ENCODE measurements at places on chromosomes 3 and 15.

DNA sequence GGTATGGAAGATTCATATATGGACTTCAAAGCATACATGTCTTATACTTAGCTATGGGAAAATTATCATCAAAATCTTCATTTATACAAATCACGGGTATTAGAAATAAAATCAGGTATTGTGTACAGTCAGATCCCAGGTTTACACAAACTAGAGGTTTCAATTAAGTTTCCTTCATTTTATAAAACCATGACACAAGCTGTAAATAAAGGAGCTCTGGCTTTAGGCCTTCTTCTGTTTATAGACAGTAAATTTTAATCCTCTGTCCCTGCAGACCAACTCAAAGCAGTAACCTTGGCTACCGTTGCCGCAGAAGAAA lies 68.8 kb upstream of the CHD2 start:
- no peaks in the 10 kb centered on the region for H3K36me3 ChIP-seq
- peak overlapping the region; percentile 78 for H3K27ac ChIP-seq
- peaks cover 28% of the 10 kb centered on the region for H3K4me1 ChIP-seq
- peak overlapping the region; percentile 45 for H3K4me3 ChIP-seq
- no peak for DNase-seq

DNA sequence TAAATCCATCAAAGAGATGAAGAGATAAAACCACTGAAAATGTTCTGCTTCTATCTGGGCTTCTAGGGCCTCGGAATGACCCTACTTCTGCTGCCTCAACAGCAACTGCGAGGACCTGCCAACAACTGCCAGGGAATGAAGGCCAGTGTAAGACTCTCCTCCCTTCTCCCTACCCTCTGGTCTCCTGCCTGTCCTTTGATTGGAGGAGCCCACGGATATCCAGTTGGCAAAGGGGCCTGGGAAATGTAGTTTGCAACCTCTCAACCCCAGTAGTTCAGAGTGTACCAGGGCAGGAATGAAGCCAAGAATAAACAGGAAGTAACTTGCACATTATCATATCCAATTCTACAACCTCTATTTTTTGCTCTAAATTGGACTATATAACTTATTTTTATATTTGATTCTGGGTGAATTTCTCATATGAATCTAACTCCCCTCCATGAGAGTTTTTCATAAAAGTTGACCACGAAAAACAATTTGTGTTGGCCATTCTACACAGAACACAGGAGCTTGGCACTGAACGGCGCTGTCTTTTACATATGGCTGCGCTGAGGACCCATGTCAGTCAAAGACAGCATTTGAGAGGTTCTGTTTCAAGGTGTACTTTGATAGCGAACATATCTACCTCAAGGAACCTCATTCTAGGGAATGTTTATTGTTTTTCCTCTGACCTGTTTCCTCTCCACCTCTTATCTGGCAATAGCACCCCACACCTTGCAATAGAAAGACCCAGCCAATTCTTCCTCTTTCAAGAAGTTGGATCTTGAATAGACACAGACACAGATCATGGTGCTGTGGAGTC lies 91.1 kb upstream of the RNF7 start:
- no peaks in the 10 kb centered on the region for H3K4me1 ChIP-seq
- H3K4me3 ChIP-seq = no peak overlapping the region
- H3K27ac ChIP-seq = no peak overlapping the region
- no peaks in the 10 kb centered on the region for H3K27me3 ChIP-seq

GRCh38 chr3:134911586-134912548 lies 116.8 kb downstream of the EPHB1 start:
- H3K4me3 ChIP-seq = no peak overlapping the region
- H3K27me3 ChIP-seq = no peaks in the 10 kb centered on the region
- H3K4me1 ChIP-seq = no peaks in the 10 kb centered on the region
- no peaks in the 10 kb centered on the region for H3K36me3 ChIP-seq

- peaks cover 16% of the 10 kb centered on the region for H3K36me3 ChIP-seq
- H3K27ac ChIP-seq = no peak overlapping the region
- peaks cover 8% of the 10 kb centered on the region for H3K4me1 ChIP-seq
- no peaks in the 10 kb centered on the region for H3K27me3 ChIP-seq
These were observed 11.3 kb downstream of the GTF2E1 start for GRCh38 chr3:120753810-120754209.

- H3K27me3 ChIP-seq = no peaks in the 10 kb centered on the region
- DNase-seq = no peak
- H3K4me3 ChIP-seq = no peak overlapping the region
- H3K4me1 ChIP-seq = no peaks in the 10 kb centered on the region
- no peak overlapping the region for H3K27ac ChIP-seq
These were observed 54.2 kb upstream of the RBMS3 start for GRCh38 chr3:29226706-29227105.

- H3K36me3 ChIP-seq = no peaks in the 10 kb centered on the region
- DNase-seq = no peak
- peaks cover 20% of the 10 kb centered on the region for H3K27me3 ChIP-seq
- H3K4me3 ChIP-seq = no peak overlapping the region
- H3K4me1 ChIP-seq = peaks cover 18% of the 10 kb centered on the region
These were observed 116.8 kb downstream of the LMLN start for GRCh38 chr3:198076722-198077308.

GRCh38 chr15:93028632-93029213 lies 60.3 kb downstream of the RGMA start:
- no peaks in the 10 kb centered on the region for H3K27me3 ChIP-seq
- H3K4me3 ChIP-seq = no peak overlapping the region
- peaks cover 16% of the 10 kb centered on the region for H3K36me3 ChIP-seq
- peak overlapping the region; percentile 95 for H3K27ac ChIP-seq
- DNase-seq = peak; percentile 95

DNA sequence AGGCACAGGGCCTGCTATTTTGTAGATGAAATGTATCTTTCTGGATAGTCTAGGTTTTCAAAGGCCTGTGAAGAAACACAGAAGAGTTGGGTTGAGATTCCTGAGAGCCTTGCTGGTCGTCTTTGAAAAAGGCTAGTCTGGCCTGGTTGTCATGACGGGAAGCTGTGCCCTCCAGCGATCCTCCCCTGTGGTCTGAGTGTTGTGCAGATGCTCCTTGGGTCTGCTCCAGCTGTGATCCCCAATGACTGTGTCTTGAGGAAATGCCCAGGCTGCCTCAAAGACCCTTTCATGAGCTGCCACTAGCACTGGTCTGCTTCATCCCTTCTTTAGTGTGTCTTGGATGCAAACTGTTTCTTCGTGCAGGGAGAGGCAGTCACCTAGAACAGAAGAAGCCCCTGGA lies 111.0 kb upstream of the SYNPR start:
- H3K27ac ChIP-seq = no peak overlapping the region
- H3K27me3 ChIP-seq = no peaks in the 10 kb centered on the region
- no peak overlapping the region for H3K4me3 ChIP-seq
- H3K36me3 ChIP-seq = no peaks in the 10 kb centered on the region
- H3K4me1 ChIP-seq = no peaks in the 10 kb centered on the region

- no peak for DNase-seq
- H3K4me1 ChIP-seq = no peaks in the 10 kb centered on the region
- H3K4me3 ChIP-seq = no peak overlapping the region
- H3K36me3 ChIP-seq = no peaks in the 10 kb centered on the region
- no peak overlapping the region for H3K27ac ChIP-seq
These were observed 56.4 kb upstream of the SLC24A5 start for GRCh38 chr15:48064421-48064820.

GRCh38 chr3:76383781-76384180 lies 598.4 kb upstream of the ZNF717 start:
- no peaks in the 10 kb centered on the region for H3K4me1 ChIP-seq
- no peak for DNase-seq
- no peaks in the 10 kb centered on the region for H3K36me3 ChIP-seq
- H3K27me3 ChIP-seq = no peaks in the 10 kb centered on the region

DNA sequence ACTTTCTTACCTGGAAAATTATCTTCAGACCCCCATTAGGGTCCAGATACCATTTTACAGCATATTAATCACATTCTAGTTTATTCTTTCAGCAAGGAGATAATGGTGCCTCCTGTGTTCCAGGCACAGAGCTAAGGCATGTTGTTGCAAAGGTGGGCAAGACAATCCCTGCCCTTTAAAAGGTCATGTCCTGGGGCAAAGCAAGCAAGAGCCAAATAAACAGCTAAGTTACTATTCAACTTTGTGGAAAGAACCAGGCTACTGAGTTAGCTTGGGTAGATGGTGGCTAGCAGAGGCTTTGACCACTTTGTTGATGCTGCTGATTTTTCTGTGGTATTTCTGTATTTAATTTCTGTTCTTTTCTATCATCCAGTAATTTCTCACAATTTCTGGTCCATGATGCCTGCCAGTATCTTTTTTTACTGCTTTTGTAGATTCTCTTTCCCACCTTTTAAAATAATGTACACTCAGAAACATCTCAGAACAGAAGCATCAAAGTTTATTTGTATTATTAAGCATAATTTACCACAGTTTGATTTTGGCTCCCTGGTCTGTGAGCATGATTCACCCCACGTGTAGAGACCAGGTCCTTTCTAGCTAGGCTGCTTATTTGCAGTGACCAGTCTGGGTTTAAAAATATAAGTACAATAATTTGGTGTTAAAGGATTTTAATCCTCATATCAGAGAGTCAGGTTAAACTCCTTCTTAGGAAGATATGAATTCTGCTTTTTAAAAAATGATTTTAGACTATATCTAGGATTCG lies 71.5 kb downstream of the LRRC28 start:
- H3K27me3 ChIP-seq = no peaks in the 10 kb centered on the region
- H3K4me1 ChIP-seq = no peaks in the 10 kb centered on the region
- DNase-seq = no peak
- no peak overlapping the region for H3K27ac ChIP-seq
- no peaks in the 10 kb centered on the region for H3K36me3 ChIP-seq

- DNase-seq = peak; percentile 21
- H3K36me3 ChIP-seq = no peaks in the 10 kb centered on the region
- no peaks in the 10 kb centered on the region for H3K27me3 ChIP-seq
- peaks cover 18% of the 10 kb centered on the region for H3K4me1 ChIP-seq
- no peak overlapping the region for H3K27ac ChIP-seq
These were observed 51.8 kb upstream of the DGKG start for GRCh38 chr3:186413615-186414415.

- no peak overlapping the region for H3K4me3 ChIP-seq
- H3K27me3 ChIP-seq = no peaks in the 10 kb centered on the region
- H3K27ac ChIP-seq = peak overlapping the region; percentile 48
- no peak for DNase-seq
- peaks cover 76% of the 10 kb centered on the region for H3K4me1 ChIP-seq
These were observed 14.9 kb downstream of the PLEKHO2 start for GRCh38 chr15:64856429-64857145.

DNA sequence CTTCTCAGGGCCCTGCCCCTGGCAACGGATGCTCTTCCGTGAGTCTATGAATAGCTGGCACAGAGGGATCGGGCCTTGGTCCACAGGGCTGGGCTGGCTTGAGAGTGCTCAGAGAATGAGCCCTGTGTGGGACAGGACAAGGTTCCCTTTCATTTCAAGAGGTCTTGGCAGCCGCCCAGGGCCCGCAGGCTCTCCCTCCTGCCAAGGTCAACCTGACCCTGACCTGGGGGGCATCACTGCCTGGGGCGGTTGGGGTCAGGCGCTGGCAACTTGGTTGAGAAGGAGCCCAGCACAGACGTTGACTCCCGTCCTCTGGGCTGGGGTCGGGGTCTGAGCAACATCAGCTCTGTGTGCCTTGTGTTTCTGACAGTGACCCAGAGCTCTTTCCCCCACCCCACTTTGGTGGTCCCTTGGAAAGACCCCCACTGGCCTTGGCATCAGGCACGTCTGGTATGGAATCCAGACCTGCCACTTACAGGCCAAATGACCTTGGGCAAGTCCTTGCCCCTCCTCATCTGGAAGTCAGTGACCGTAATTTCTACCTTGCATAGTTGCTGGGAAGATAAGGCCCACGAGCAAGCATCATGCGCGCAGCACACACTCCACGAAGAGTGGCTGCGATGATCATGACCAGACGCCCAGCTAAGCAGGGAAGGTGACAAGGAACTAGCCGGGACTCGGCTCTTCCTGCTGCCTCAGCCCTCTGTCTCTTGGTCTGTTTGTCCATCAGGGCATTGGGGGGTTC lies 36.4 kb downstream of the EPHB3 start:
- no peak overlapping the region for H3K4me3 ChIP-seq

GRCh38 chr3:39325236-39325635 lies 4.3 kb upstream of the CCR8 start:
- no peaks in the 10 kb centered on the region for H3K27me3 ChIP-seq
- H3K36me3 ChIP-seq = no peaks in the 10 kb centered on the region
- H3K4me1 ChIP-seq = no peaks in the 10 kb centered on the region
- H3K27ac ChIP-seq = no peak overlapping the region

- DNase-seq = no peak
- H3K27ac ChIP-seq = no peak overlapping the region
- H3K27me3 ChIP-seq = peaks cover 14% of the 10 kb centered on the region
- H3K36me3 ChIP-seq = no peaks in the 10 kb centered on the region
These were observed 1.3 kb downstream of the CCDC80 start for GRCh38 chr3:112639455-112640225.

DNA sequence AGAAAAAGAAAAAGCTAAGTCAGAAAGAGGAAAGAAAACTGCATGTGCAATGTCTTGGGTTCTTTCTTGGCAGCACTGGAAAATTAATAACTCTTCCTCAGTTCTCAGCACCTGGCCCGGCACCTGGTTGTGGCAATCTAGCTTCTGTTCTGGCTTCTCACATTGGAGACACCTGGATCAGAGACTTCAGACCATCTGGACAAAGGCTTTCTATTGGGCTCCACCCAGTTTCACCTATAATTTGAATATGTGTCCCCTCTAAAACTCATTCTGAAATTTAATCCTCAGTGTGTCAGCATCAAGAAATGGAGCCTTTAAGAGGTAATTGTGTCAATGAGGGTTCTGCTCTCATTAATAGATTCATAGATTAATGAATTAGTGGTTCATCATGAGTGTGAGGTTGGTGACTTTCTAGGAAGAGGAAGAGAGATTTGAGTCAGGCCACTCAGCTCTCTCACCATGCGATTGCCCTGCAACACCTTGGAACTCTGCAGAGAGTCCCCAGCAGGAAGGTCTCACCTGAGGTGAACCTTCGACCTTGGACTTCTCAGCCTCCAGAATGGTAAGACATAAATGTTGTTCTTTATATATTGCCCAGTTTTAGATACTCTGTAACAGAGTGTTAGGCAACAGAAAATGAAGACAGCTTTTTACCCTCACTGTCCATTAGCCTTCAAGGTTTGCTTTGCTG lies 679.9 kb downstream of the NTRK3 start:
- H3K4me3 ChIP-seq = no peak overlapping the region
- no peak for DNase-seq
- H3K4me1 ChIP-seq = no peaks in the 10 kb centered on the region
- no peaks in the 10 kb centered on the region for H3K27me3 ChIP-seq
- H3K36me3 ChIP-seq = no peaks in the 10 kb centered on the region

DNA sequence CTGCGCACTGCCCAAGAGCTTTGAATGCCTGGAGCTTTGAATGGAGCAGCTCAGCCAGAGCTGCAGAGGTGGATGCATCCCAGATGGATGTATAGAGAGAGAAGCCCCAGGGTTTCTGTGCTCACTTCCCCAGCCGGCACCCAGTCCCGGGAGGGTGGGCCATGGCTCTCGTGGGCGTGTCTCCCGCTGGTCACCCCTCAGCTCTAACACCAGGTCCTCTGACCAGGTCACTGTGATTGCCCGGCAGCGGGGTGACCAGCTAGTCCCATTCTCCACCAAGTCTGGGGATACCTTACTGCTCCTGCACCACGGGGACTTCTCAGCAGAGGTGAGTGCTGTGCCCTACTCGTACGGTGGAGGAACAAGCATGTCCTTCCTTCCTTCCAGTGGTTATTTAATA lies 10.7 kb downstream of the TMEM43 start:
- no peak overlapping the region for H3K27ac ChIP-seq
- H3K27me3 ChIP-seq = no peaks in the 10 kb centered on the region
- H3K4me1 ChIP-seq = no peaks in the 10 kb centered on the region
- no peak for DNase-seq
- H3K4me3 ChIP-seq = no peak overlapping the region
- peaks cover 89% of the 10 kb centered on the region for H3K36me3 ChIP-seq

- no peaks in the 10 kb centered on the region for H3K4me1 ChIP-seq
- no peaks in the 10 kb centered on the region for H3K27me3 ChIP-seq
- DNase-seq = no peak
- no peak overlapping the region for H3K4me3 ChIP-seq
- no peak overlapping the region for H3K27ac ChIP-seq
These were observed 57.8 kb upstream of the C15orf39 start for GRCh38 chr15:75143738-75144334.
